ENCODE measurements at places on chromosomes 3 and 15. TPM values are rescaled to one million over a fixed set of nuclear protein-coding genes. Genes with fewer than 3 reads are reported as not detected.

DNA sequence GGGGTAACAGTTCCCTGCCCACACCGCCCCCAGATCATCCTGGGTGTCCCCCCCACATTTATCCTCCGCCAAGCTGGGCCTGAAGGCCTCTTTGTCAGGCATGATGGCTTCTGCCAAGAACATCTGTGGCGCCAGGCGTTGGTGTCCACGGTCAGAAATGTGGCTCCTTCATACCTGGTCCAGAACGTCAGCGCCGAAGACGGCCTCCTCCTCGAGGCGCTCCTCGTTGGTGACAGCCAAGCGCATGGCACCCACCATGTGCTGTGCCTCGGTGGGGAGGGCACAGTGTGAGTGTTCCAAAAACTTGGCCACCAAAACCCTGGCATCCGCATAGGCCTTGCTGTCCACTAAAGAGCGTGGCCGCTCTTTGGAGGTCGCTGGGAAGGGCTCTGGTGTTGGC, 146.5 kb downstream of the NSMCE3 start:
- DNase-seq = no peak

DNA sequence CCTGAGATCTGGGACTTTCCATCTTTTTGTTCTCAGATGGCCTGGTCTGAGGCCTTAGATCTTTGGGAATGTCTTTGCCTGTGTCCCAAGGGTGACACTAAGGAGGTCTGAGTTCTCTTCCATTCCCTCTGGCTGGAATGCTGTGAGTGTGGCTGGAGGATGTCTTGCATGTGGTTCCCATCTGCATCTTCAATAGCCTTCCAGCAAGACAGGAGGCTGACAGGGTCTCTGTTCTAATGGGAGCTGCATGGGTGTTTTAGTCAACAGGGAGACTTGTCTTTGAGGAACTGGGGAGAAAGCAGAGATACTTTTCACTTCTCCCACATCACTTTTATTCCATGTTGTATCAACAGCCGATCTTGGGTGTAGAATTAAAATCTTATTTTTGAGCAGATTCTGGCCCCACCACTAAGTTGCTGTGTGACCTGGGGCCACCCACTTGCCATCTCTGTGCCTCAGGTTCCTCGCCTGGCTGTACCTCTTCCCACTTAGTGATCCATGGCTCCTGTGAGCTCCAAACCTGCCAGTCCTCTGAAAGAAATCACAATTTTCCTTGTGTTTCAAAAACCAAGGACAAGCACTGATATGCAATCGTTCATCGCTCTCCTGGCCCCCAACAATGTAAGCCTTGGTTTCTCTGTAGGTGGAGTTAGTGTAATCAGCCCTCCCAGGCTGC, 75.2 kb downstream of the LSM3 start:
- DNase-seq = no peak

The EFCC1 gene
- total RNA-seq = 1.8 TPM

- DNase-seq = no peak
Observed at GRCh38 chr3:87390821-87391220, 114.4 kb upstream of the POU1F1 start.

- peak; percentile 91 for DNase-seq
Observed at GRCh38 chr15:90320062-90320884, 31.8 kb upstream of the ZNF774 start.

All from mesenteric fat pad (tissue), 1 donor.